ENCODE measurements at places on chromosomes 5 and 9.

GRCh38 chr9:136019041-136019680 is 58.0 kb upstream of the UBAC1 start:
- DNase-seq = no peak

DNA sequence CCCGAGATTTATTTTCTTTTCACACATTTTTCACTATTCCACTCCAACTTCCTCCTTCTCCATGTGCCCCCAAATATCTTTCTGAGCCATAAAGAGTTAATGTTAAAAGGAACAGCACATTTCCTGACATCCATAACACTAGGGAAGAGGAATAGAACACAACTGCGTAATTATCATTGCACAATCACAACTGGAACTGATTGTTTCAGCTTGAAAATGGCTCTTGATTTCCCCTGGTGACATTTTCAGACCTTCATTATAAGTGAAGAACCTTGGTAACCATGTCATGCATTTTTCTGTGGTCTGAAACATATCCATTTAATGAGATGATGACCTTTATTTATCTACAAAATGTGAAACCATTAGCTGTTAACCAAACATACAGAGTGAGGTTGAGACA is 82.4 kb downstream of the PCSK1 start:
- no peak for DNase-seq

- no peak for DNase-seq
These were observed 22.3 kb downstream of the PDE8B start for GRCh38 chr5:77232574-77233358.

DNA sequence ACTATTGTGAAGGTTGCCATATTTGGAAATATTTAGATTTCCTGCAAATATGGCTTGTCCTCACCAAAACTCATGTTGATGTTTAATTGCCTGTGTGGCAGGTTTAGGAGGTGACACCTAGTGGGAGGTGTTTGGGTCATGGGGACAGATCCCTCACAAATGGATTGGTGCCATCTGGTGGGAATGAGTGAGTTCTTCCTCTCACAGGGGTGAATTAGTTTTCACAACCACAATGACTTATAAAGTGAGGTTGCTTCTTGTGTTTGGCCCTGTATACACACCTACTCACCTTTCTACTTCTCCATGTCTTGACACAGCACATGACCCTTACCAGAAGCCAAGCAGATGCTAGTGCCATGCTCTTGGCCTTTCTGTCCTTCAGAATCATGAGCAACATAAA is 41.1 kb downstream of the ISOC1 start:
- DNase-seq = no peak

DNA sequence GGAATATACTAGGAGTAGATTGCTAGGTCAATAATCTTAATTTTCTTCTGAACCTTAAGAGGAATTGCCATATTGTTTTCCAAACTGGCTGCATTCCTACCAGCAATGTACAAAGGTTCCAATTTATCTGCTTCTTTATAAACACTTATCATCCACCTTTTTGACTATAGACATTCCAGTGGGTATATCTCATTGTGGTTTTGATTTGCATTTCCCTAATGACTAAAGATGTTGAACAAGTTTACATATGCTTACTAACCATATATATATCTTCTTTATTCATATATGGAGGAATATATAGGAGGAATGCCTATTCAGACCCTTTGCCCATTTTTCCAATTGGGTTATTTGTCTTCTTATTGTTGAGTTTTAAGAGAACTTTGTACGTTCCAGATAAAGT is 7.6 kb downstream of the DNAJC18 start:
- no peak for DNase-seq

DNA sequence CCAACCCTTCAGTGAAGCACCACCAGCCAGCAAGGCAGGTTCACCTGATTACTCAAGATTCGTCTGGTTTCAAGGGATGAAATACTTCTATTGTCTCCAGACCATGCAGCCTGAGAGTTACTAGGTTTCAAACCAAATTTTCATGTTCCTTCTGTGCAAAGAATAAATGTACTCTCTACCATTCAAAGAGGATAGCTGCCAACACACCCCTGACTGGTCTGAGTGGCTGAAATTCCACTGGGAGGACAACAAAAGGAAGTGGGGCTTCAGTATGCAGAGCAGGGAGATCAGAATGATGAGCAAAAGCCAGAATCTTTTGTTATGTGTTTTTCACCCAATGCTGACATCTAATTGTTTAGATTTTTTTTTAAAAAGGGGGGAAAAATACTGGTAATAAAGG is 356.3 kb downstream of the BNC2 start:
- DNase-seq = no peak

- no peak for DNase-seq
These were observed 118.2 kb upstream of the SLC44A1 start for GRCh38 chr9:105126226-105126625.

GRCh38 chr5:124341066-124341858 is 405.2 kb downstream of the ZNF608 start:
- no peak for DNase-seq

DNA sequence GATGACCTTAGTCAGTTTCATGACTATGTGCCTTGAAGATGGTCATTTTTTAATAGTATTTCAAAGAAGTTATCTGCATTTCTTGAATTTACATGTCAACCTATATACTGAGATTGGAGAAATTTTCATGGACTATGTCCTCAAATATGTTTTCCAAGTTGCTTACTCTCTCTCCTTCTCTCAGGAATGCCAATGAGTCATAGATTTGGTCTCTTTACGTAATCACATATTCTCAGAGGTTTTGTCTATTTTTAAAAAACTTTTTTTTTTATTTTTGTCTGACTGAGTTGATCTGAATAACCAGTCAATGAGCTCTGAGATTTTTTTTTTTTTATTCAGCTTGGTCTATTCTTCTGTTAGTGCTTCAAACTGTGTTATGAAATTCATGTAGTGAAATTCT is 374.7 kb upstream of the GRIN3A start:
- DNase-seq = no peak

DNA sequence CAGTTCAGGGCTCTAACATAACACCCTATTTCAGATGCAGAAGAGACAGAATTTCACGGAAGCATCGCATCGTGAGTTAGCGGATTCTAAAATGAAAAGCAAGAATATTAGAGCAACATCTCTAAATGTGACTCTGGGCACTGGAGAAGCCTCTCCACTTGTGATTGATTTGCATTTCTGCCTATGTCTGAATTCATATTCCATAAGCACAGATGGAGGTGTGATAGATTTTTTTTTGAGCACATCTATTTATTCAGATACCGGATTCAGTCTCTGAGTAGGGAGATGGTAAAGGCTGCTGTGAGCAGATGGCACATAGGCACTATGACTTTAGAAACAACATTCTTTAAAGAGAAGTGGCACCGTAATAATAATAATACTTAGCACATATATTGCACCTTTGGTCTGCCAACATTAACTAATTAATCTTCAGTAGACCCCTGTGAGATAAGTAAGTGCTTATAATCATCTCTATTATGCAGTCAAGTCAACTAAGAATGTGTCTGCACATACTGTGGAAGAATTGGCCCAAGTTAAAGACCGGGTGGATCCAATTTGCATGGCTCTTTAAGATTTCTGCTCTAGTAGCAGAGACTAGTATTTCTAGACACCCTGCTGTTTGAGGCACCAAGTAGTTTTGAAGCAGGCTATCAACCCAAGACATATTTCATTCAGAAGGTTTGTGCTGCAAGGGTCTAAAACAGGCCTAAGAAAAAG is 685.0 kb downstream of the CETN3 start:
- no peak for DNase-seq

DNA sequence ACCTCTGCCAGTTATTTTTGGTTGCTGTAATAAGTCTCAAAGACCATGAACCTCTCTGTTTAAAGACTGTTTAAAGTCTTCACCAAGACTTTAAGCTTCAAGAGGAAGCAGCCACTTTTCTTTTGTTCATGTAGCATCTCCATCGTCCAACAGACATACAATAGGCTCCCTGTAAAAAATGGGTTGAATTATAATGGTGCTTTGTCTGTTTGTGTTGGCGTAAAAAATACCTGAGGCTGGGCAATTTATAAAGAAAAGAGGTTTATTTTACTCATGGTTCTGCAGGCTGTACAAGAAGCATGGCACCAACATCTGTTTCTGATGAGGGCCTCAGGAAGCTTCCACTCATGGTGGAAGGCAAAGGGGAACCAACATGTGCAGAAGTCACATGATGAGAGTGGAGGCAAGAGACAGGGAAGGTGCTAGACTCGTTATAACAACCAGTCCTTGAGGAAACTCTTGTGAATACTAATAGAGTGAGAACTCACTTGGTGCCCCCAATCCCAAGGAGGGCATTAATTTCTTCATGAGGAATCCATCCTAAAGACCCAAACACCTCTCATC is 126.3 kb upstream of the RPS23 start:
- no peak for DNase-seq

DNA sequence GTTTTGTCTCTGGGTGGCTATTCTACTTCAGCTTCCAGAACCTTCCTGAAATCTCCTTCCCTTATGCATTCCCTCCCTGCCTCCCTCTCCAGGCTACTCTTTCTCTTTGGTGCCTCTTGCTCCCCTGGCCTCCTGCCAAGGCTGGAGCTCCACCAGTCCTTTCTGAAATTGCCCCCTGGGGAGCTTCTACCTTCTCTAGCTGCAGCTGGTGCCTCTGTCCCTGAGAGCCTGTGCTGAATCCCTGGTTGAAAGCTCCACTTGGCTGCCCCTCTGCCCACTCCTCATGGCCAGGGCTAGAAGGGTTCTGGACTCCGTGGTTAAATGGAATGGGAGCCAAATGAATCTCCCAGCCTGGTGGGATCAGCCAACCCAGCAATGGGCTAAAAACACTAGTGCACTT is 80.1 kb downstream of the COL15A1 start:
- no peak for DNase-seq

- DNase-seq = no peak
These were observed 162.1 kb upstream of the TSLP start for GRCh38 chr5:110909415-110909814.

- no peak for DNase-seq
These were observed 67.9 kb downstream of the STK10 start for GRCh38 chr5:172119921-172120688.

GRCh38 chr9:34633851-34634550 is 3.6 kb downstream of the SIGMAR1 start:
- DNase-seq = peak; percentile 60

- no peak for DNase-seq
These were observed 51.0 kb upstream of the IFNK start for GRCh38 chr9:27473111-27473529.

GRCh38 chr5:136174021-136174659 is 18.8 kb downstream of the SMIM32 start:
- no peak for DNase-seq

- no peak for DNase-seq
These were observed 203.4 kb downstream of the GADD45G start for GRCh38 chr9:89808076-89808755.

DNA sequence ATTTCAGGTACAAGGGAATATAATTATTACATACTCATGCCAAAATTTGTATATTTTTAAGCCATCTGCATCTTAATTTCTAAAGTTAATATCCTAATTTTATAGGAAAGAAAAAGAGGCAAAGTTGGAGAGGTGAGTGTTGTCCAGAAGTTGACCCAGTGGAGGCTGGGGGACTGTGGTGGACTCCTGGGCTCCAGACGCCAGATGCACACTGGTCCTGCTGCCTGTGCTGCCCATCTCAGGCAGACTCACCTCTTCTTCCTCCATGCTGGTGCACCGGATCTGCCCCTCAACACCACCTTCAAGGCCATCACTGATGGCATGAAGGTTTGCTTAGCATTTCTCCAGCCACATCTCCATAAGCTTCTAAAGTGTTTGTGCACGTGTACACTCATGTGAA is 220.8 kb upstream of the NFIL3 start:
- DNase-seq = no peak

GRCh38 chr9:99287641-99288040 is 65.6 kb downstream of the SEC61B start:
- DNase-seq = no peak

DNA sequence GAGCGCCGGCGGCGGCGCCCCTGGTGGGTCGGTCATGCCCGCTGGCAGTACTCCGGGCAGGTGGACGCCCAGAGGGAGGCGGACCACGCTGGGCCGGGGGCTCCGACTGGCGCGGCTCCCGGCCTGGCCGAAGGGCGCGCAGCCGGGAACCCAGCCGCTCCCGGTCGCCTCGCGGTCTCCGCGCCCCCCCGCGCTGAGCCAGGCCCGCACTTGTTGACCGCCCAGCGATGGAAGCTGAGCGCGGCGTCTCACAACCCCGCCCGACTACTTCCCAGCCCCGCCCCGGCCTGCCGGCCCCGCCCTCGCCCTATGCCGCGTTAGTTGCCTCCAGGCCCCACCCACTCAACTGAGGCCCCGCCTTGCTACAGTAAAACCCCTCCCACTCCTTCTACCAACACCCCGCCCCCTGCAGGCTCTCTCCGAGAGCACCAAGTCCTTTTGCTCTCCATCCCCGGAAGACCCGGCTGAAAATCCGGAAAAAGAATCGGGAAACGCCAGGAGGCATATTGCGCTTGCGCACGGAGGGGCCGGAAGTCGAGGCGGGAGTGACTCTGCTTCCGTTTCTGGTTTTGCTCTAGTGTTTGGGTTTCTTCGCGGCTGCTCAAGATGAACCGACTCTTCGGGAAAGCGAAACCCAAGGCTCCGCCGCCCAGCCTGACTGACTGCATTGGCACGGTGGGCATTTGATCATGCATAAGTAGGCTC is at the start of the genes BAG1 and CHMP5:
TSS of gene BAG1 (minus strand) at position 236 of the 705 bp plus-strand sequence.
TSS of gene CHMP5 (plus strand) at position 577 of the 705 bp plus-strand sequence. CDS start at position 607, 30 bp downstream.
- DNase-seq = peak; percentile 99

DNA sequence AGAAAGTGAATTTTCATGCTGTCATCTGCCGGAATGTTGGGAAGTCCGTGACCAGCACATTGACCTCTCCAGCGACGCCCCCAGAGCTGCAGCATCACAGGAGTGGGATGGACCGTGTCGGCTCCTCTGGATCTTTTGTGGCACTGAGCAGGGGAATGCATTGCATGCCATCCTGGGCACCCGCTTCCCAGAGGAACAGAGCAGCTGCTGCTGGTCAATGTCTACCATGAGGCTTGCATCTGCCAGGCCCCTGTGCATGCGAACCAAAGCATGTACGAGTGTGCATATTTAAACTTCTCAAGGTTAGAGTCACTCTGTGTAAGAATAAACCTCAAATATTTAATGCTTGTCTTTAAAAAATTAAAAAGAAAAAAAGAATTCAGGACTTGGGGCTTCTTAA is 414.8 kb downstream of the GADD45G start:
- no peak for DNase-seq

DNA sequence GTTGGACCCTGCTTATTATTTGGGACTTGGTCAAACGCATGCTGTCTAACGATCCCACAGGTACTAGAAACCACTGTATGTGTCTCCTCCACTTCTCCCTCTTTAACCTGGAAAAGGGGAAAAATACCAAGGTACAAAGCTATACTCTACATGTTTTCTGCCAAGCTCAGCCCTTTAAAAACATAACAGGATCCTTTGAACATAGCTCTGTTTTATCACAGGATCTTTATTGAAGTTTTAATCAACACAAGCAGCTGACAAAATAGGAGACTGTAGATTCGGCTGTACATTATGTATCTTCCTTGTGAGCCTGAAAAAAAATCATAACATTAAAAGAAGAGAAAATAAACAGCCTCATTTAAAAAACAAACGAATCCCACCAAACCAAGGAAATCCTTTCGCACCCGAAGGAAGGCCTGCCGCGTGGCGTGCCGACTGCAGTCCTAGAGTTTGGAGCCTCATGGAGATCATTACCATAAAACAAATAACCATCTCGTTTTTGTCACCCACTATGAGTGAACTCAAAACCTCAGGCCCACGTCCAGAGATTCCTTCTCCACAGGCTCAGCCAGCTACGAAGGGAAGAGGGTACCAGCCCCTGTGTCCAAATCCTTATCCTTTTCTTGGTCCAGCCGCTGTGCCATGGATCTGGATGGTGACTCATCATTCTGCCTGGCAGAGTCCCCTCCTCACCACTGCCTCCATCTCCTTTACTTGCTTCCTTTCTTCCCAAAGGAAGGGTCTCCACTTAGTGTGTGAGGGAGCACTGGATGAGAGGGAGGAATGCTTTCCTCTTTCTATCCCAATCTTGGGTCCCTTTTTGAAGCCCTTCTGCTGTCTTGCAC is 651.1 kb downstream of the CCDC171 start:
- DNase-seq = no peak

GRCh38 chr5:64707191-64707590 is 16.9 kb downstream of the SHISAL2B start:
- DNase-seq = no peak

Measured in stimulated activated CD4-positive, alpha-beta T cell treated with anti-CD3 and anti-CD28 coated beads, TNF-alpha, amount 100 ng/mL, for 48 hours (primary cell).